Neural progenitor cell (in vitro differentiated cells): ENCODE measurements at places on chromosomes 11 and 22. TPM values are rescaled to one million over a fixed set of nuclear protein-coding genes. Genes with fewer than 3 reads are reported as not detected.
A peak's percentile ranks its signal among the peaks of the same experiment; 100 is the strongest.

- DNase-seq = no peak
Observed at GRCh38 chr11:111540937-111541253, 375 bp downstream of the LAYN start.

GRCh38 chr11:90845799-90846198, 623.0 kb upstream of the CHORDC1 start:
- DNase-seq = no peak

GRCh38 chr11:34975482-34975881, 59.1 kb downstream of the PDHX start:
- DNase-seq = no peak

GRCh38 chr11:128919216-128919615, 23.5 kb downstream of the TP53AIP1 start:
- no peak for DNase-seq

- DNase-seq = no peak
Observed at GRCh38 chr11:111310088-111310487, 11.7 kb downstream of the POU2AF3 start.

DNA sequence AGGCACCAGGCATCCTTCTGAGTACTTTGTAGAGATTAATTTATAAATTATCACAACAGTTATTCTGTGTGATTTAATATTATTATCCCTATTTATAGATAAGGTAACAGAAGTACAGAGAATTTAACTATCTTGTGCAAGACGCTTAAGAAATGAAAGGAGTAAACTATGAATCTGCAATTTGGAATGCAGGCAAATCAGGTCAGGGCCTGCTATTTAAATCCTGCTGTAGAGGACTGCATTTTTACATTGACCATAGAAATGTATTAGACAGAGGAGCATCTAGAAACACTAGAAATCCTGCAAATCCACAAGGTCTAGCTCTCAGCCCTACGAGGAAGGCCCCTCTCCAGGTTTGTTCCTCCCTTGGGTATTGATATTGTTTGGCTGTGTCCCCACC, 336.2 kb downstream of the ETS1 start:
- DNase-seq = no peak

- DNase-seq = peak; percentile 7
Observed at GRCh38 chr11:118612378-118612777, 5.0 kb downstream of the PHLDB1 start.

GRCh38 chr11:92739041-92739440, 230.4 kb upstream of the MTNR1B start:
- no peak for DNase-seq

TMEM121B gene
- total RNA-seq = 2.8 and 5.0 TPM in 2 replicates

NXPE1 gene
- total RNA-seq = not detected in 2 replicates

GGTLC2 gene
- total RNA-seq = not detected in 2 replicates

RDX gene
- 70.7 and 199 TPM in 2 replicates for total RNA-seq

PTPRCAP gene
- total RNA-seq = 1.1 TPM in 1 of 2 replicates, not detected in the other

OR10S1 gene
- not detected in 2 replicates for total RNA-seq
